T-cell (primary cell): ENCODE measurements at places on chromosomes 12 and 14. TPM values are rescaled to one million over a fixed set of nuclear protein-coding genes. Genes with fewer than 3 reads are reported as not detected.

DNA sequence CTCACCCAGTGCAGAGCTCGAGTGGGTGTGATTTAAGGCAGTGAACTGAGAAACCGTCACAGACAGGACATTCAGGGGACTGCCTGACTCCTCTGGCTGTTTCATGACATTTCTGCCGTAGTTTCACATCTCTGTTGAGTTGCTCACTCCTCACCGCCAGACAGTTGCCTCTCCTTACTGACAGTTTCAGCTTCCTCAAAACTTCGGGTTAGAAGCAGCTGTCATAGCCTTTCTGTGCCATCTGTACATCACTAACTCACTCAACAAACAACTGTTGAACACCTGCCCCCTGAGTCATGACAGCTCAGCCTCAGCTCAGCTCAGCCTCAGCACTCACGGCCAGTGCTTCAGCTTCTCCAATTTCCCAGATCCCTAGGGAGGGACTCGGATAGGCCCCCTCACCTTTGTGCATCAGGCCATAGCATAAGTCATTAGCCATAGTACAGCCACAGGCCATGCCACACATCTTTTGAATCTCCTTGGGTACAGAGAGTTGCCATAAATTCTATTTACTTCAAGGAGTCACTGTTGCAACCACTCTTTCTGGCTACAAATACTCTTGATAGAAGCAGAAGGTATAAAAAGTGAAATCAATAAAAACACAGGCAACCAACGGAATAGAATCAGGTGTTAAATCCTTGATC lies 6.2 kb upstream of the SLC15A4 start:
- no peak for DNase-seq

DNA sequence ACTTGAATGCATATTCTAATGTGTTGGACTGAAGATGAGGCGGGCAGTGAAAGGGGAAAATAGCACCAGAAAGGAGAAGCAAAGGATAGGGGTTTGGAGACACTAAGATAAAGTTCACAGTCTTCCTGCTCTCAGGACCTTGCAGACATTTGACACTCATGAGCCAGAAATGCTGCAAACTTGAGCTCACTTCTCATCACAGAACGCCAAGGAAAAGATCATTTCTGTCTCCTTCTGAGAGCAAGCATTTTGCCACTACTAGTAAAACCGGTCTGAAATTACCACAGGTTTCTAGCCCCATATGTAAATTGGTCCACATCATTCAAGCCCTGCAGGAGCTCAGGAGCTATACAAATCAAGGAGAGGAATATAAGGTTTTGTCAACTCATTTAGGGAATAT lies 44.6 kb upstream of the ANO2 start:
- no peak for DNase-seq

DNA sequence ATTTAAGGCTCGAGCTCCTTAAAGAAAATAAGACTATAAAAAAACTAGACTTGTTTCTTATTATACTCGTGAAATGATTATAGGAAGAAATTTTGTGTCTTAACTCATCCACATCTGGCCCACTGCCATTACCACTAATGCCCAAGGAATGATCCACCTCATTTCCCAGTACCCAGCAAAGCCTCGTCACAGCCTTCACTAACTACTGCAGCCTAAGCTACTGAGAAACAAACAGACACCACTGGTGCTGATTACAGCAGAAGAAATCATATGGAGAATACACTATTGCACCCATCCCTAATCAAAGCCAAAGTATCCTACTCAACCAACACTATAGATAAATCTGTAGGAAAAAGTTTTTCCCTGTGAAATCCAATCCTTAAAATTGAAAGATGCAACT lies 205.3 kb upstream of the NAV3 start:
- DNase-seq, result no peak

DNA sequence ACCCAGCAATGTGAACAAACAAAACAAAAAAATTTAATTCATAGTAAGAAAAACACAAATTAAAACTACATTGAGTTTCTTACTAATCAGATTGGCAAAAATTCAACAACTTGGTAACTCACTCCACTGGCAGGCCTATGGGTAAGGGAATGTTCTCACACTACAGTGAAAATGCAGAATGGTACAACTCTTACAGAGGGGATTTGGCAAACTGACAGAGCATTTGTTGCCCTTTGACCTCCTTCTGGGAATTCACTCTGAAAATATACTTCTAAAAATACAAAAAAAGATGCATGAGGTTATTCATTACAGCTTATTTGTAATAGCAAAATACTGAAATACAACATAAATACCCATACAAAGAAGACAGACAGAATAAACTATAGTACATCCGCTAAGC lies 32.8 kb downstream of the ABCD2 start:
- DNase-seq, result no peak

DNA sequence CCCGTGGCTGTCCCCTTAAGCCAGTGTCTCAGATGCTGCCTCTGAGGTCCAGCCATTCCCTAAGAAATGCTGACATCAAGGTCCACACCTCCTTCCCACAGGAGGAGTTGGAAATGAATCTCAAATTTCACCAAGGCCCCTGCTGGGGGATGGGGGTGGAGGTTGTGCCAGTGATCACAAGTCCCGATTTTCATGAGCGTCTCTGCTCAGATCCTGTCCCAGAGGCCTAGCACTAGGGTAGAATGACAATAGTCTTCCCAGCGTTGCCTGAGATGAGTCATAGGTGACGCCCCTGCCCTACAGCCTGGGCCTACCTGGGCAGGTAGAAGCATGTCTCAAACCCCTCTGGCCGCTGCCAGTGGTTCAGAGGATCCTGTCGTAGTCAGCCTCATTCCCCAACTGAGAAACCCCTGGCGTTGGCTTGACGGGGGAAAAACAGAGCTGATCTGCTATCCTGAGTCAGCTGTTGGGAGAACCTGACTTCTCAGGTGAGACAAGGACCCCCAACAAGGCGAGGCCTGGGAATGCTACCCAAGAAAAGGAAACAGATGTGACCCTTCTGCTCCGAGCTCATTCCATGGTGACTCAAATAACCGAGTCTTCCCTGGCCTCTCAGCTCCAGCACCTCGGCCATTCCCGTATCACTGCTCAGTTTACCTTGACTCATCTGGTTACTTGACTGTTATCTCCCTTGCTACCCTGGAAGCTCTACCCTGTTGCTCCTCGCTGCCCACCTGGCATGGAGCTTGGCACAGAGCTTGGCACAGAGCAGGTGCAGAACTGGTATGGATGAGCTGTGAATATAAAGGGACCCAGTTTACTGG lies 21.8 kb upstream of the SPPL3 start:
- DNase-seq, result no peak

- no peak for DNase-seq
These were observed 18.9 kb upstream of the COCH start for GRCh38 chr14:30855345-30856037.

GRCh38 chr12:2360630-2361170 lies 307.9 kb downstream of the CACNA1C start:
- no peak for DNase-seq

DNA sequence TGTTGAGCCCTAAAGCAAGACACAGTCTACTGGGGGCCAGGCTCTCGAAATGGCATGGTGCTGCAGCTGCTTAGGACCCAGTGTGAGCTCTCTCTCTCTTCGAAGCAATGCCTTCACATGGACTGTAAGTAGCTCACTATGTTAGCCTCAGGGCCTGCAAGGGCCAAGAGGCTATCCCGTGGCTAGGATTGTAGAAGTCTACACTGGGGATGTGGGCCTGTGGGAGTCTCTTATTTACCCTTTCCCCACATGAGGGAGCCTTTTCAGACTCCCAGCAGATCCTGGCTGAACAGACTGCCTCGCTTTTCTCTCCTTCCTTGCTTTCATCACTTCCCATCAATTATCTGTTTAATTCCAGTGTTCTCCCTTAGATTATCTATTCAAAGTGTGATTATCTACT lies 101.4 kb downstream of the GPR65 start:
- no peak for DNase-seq

- no peak for DNase-seq
These were observed 691.1 kb downstream of the FLRT2 start for GRCh38 chr14:86221000-86221399.

- no peak for DNase-seq
These were observed 27.5 kb downstream of the BEST3 start for GRCh38 chr12:69671597-69671996.

DNA sequence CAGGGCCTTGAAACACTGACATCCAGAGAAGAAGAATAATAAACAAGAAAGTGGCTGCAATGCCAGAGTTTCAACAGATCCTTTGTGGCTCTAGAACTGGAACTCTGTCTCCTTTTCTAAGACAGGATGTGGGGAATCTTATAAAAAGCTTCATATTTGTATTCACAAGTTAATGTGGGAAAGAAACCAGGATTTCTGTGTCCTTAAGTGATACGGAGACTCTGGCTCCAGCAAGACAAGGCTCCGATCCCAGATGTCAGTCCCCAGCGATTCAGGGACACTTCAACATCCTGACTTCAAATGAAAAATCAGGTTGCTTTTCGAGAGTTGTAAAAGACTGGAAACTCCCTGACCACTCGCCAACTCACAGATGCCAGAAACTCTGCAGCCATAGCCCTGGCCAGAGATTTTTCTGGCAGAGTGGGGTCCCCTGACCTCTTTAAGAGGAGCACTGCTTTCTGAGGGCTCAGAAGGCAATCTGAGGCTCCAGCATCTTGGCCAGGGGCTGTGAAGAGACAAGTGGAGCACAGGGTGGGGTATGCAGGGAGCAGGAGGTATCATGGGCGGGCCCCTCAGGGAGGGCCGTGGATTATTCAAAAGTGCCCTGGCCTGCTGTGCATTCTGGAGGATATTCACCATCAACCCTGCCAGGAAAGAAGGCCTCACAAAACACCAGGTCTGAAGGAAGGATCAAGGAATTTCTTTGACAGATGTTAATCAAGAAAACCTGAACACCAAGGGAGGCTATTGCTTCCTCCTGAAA lies 53.3 kb downstream of the TMX1 start:
- no peak for DNase-seq

- DNase-seq, result no peak
These were observed 37.4 kb upstream of the HIGD1C start for GRCh38 chr12:50914872-50915484.

DNA sequence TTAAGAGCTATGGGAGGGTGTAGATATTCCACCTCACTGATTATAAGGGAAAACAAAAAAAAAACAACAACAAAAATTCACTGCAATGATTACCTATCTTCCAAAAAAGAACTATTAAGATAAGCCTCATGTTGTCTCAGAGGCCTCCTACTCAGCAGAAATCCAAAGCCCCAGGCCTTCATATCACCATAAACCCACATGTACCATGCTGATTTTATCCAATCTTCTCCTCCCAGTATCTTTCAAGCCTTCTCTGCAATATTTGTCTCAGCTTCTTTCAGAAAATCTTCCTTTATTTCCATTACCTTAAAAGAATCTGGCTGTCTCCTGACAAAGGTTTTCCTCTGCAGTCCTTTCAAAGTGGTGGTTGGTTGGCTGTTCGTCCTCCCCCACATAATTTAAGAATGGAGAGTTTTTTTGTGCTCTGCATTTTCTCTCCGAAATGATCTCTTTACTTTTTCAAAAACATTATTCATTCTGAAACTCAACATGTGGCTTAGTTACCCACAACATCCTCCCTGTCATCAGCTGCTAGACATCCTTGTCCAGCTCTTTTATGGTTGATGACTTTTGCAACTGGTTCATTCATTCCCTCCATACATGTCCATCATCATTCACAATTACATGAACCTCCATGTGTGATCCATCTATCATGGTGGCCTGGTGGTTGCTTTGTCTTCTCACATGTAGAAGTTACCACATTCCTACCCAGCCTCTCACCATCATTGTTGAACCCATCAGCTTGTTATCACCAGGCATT lies 2.9 kb upstream of the EPYC start:
- DNase-seq, result no peak

- no peak for DNase-seq
These were observed 27.8 kb downstream of the KCNA5 start for GRCh38 chr12:5071496-5071895.

GRCh38 chr12:84637926-84638325 lies 274.7 kb downstream of the SLC6A15 start:
- no peak for DNase-seq

- no peak for DNase-seq
These were observed 812 bp downstream of the NABP2 start for GRCh38 chr12:56224954-56225353.

- DNase-seq, result no peak
These were observed 12.1 kb downstream of the RITA1 start for GRCh38 chr12:113197518-113198077.

DNA sequence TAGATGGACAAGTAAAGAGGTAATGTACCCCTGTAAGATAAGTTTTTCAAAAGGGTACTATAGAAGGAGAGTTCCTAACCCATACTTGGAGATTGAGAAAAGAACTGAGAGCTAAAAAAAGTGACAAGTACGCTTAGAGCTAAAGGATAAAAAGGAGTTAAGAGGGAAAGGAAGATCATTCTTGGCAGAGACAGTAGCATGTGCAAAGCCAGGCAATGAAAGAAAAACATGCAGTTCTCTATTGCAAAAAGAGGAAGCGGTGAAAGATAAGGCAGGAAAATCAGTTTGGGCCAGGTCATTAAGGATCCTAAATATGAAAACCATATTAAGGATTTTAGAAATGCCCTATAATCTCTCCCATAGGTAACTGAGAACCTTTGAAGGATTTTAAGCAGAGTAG lies 500.4 kb upstream of the GARIN6 start:
- DNase-seq, result no peak

GRCh38 chr12:12749433-12749832 lies 32.3 kb downstream of the CDKN1B start:
- no peak for DNase-seq

DNA sequence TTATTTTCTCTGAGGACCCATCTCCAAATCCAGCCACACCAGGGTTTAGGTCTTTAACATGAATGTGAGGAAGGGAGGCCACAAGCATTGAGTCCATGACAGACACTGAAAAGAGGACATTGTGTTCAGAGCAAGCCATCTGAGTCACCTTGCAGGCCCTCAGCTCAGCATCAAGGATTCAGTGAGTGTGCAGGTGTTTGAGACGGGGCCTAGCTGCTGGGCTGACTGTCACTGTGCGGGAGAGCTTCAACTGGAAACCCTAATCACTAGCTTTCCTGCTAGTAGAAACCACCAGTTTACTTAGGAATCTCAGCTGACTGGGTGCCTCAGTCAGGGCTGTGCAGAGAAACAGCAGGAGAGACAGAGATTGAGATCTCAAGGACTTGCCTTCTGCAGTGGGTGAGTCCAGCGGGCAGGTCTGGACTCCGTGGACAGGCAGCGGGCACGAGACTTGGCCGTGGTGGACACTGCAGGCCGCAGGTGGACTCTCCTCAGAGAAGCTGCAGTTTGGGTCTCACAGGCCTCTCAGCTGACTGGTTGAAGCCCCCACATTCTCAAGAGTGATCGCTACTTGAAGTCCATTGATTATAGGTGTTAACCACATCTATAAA lies 86.1 kb upstream of the DYNC1H1 start:
- no peak for DNase-seq

DNA sequence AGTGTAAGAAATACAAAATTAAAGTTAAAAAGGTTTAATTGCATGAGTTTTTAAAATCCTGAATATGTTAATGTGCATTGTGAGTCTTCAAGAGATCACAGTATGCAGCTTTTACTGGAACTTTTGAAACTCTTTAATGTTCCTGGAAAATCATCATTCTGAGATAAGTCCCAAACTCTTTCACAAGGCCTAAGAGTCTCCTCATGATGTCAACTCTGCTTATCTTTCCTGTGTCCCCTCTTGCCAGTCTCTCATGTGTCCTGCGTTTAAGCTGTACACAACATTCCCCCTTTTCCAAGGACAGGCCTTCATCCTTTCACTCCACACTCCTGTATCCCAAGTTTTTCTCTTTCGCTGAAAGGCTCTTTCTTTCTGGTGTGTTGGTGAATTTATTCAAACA lies 380.1 kb downstream of the SOX5 start:
- no peak for DNase-seq

GRCh38 chr12:76037130-76038103 lies 5.8 kb upstream of the PHLDA1 start:
- no peak for DNase-seq

Gene ASPG
- 0.26 TPM for total RNA-seq

Gene KRT71
- total RNA-seq, result not detected

Gene ZC3H14
- 43.2 TPM for total RNA-seq

Gene CD163
- total RNA-seq, result 1.2 TPM

Gene SMCO2
- not detected for total RNA-seq
